ENCODE measurements at places on chromosomes 4 and X.

DNA sequence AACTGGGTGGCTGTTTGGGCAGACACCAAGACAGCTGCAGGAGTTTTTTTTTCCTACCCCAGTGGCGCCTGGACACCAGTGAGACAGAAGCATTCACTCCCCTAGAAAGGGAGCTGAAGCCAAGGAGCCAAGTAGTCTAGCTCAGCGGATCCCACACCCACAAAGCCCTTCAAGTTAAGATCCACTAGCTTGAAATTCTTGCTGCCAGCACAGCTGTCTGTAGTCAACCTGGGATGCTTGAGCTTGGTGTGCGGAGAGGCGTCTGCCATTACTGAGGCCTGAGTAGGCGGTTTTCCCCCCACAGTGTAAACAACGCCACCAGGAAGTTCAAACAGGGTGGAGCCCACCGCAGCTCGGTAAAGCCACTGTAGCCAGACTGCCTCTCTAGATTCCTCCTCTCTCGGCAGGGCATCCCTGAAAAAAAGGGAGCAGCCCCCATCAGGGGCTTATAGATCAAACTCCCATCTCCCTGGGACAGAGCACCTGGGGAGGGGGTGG lies 171.4 kb downstream of the ARHGEF9 start:
- no peak for DNase-seq

DNA sequence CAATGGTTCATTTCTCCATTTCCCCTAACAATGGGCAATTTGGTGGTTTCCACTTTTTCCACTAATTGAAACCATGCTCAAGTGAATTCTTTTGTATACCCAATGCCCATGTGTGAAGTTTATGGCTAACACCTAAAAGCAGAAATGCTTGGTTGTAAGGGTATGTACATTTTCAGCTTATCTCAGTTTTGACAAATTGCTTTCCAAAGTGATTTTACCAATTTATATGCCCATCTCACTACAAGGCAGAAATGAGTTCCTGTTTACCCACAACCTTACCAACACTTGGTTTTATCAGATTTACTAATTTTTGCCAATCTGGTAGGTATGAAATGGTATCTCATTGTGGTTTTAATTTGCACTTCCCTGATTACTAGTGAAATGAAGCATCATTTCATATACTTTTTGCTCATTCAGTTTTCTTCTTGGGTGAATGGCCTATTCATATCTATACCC lies 14.8 kb downstream of the GPR34 start:
- no peak for DNase-seq

- DNase-seq = no peak
Observed at GRCh38 chrX:40391662-40392061, 189.1 kb upstream of the ATP6AP2 start.

- peak; percentile 83 for DNase-seq
Observed at GRCh38 chr4:98661371-98662054, 3.1 kb upstream of the TSPAN5 start.

DNA sequence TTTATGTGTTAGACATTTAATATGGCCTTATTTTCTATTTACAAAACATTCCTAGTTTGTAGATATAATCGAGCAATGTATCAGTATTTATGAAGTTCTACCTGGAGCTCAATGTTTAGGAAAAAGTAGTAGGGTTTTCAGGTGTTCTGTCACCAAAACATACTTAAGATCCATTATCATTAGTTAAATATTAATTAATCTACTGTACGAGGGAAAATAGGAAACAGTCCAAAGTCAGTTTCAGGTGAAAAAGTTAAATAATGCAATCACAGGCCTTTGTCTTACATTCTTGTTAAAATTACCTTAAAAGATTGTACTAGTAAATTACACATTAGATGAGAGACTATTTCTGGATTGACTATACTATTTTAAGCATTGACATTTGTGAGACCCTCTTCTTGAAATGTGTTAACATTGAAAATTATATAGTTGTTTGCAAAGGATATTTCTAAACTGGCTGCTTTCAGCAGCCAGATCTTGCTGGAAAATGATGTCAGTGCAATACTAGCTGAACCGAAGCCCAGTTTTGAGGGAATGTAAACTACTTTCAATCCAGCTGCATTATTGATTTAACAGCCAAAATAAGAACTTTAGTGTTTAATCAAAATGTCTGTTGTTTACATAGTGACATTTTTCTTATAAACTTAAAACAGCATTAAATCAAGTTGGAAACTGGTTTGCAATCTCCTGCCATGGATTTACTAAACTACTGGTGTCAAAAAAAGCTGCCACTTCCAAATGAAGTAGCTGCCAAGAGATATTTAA lies 19.3 kb downstream of the GUCY1B1 start:
- no peak for DNase-seq

GRCh38 chr4:43732829-43733426 lies 715.7 kb downstream of the KCTD8 start:
- no peak for DNase-seq

DNA sequence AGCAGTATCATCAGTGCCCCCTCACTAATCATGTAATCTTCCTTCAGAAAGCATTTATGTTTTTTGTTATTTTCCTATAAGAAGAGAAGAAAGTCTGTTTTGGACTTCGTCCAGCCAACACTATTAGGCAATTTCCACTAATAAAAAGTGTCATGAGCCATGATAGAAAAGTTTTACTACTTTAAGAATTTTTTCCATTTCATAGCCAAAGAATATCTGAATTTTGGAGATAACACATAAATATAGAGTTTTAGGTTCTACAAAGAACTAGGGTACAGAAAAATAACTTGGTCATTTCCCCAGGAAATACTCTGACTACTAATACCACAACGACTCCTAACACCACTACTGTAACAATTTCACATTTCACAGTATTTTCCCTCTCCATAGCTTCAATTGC lies 41.8 kb upstream of the VEGFC start:
- no peak for DNase-seq

DNA sequence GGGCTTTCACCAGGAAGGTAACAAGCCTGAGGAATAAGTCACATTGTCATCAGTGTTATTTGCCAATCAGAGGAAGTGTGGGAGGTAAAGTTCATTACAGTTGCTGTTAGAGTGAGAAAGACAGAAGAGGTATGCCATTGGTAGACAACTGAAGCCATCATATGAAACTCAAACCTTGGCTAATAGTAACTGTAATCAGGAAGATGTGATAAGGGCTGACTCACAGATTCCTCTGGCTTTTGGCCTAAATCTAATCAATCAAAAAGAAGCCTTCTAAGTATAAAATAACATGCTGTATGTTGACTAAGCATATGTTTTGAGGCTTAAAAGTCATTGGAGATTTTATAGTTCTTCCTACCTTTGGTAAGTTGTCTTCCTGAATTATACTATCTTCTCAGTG lies 242.8 kb downstream of the PCDH7 start:
- DNase-seq = peak; percentile 26

All from epithelial cell of prostate (primary cell).